ENCODE measurements at places on chromosomes 13 and 19.

- no peak for DNase-seq
Observed at GRCh38 chr19:48171710-48172109, 1.2 kb downstream of the ZSWIM9 start.

DNA sequence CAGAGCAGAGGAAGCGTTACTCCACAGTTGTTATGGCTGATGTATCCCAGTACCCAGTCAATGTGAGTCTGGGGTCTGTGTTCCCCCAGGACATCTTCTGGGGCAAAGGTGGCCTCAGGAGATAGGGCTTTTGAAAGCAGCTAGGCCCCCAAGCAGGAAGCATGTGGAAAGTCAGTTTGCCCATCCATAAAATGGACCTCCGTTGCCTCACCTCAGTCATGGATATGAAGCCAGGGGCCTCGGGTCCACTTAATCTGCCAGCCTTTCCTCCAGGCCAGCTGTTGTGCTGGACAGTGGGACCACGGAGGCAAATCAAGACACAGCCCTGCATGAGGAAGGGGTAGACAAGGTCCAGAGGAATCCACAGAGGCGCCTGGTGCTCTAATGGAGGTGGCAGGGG is 3.3 kb downstream of the EPS8L1 start:
- no peak for DNase-seq

GRCh38 chr19:55256562-55257460 is 2.0 kb downstream of the PPP6R1 start:
- no peak for DNase-seq

- DNase-seq = no peak
Observed at GRCh38 chr13:88800505-88800904, 1129.3 kb downstream of the SLITRK5 start.

- no peak for DNase-seq
Observed at GRCh38 chr19:49637821-49638738, 1.9 kb downstream of the RRAS start.

GRCh38 chr13:39682788-39683187 is 27.3 kb downstream of the COG6 start:
- no peak for DNase-seq

- no peak for DNase-seq
Observed at GRCh38 chr13:36282821-36283432, 14.7 kb downstream of the CCDC169 start.

GRCh38 chr13:26476782-26477142 is 80.7 kb upstream of the WASF3 start:
- no peak for DNase-seq

DNA sequence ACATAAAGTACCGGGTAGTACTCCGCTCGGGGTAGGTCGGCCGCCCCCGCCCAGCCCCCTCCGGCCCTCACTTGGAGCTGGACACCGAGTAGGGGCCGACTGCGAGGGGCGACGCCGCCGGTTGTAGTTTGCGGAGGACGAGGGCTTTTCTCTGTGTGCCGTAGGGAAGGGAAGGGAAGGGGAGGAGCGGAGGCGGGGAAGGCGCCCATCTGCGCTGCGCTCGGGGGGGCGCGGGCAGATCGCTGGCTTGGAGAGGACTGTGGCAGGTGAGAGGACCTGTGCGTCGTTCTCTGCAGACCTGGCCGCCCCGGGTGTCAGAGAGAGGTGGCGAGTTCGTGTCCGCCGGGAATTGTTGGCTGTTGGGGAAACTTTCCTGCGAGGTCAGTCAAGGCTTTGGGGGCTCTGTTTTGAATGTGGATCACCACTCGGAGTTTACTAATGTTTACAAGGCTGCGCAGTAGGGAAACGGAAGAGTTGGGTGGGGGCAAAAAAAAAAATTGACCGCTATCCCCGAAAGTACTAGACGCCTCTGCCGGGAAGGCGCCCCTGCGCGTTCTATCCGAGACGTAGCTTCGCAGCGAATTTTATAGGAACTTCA is 1.4 kb downstream of the ING1 start:
- DNase-seq = no peak

DNA sequence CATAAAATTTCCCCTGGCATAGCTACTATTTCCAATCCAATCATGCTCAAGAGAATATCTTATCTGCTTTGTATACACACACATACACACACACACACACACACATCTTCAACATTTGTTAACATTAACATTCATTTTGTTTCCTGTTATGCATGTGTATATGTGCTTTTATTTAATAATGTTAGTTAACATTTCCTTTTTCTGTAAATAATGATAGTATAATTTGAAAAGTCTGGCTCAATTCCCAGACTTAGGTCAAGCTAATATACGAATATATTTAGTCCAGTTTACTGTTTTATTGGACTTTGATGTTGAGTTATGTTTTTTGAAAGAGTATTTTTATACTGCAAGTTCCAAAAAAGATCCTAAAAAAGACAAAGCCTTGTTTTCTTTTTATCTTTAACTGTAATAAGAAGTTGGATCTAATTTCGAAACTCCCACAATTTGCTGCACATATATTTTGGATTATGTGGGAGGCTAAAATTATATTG is 1072.4 kb downstream of the EFNB2 start:
- DNase-seq = no peak

GRCh38 chr13:60155978-60156377 is 7.8 kb downstream of the DIAPH3 start:
- no peak for DNase-seq

GRCh38 chr13:33069365-33069764 is 53.1 kb downstream of the KL start:
- no peak for DNase-seq

DNA sequence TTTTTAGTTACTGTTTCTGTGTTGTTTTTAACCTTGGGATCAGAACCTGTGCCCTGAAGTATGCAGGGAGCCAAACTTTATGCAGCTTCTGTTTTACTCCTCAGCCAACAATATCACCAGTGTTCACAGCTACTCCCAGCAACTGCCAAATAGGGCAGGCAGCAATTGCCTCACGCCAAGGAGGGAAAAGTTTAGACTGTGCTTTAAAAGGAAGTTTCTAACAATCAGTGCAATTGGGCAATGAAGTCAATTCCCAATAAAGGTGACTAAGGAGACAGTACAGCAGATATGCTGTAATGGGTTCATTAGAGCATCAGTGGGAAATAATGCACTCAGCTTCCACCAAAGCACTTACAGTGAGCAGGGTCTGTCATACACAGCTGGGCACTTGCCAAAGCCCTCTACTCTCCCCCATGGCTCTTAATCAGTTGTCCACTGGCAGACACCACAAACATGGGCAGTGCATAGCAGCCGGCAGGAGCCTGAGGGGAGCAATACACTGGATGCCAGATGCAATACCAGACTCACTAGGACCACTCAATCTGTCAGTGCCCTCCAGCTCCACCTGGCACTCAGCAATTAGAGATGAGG is 19.3 kb downstream of the ENOX1 start:
- DNase-seq = no peak

GRCh38 chr13:99199541-99200431 is 868 bp upstream of the UBAC2 start:
- DNase-seq = no peak

GRCh38 chr13:114082849-114083645 is 49.4 kb downstream of the RASA3 start:
- no peak for DNase-seq

GRCh38 chr13:85709721-85710120 is 89.5 kb downstream of the SLITRK6 start:
- DNase-seq = no peak

DNA sequence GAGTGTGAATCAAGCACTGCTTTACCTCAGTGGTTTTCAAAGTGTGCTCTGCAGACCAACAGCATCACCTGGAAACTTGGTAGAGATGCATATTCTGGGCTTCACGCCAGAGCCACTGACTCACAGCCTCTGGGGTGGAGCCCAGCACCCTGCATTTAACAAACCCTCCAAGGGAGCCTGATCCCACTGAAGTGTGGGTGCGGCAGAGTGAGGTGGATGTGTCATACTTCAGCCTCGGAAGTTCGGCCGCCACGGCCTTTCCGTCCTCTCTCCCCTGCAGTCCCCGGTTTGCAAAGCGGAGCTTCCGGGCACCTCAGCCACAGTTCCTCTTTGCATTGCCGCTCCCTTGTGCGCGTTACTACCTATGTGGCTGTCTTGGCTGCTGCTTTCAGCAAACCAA is 33.3 kb upstream of the MICU2 start:
- DNase-seq = no peak

GRCh38 chr13:50572129-50572528 is 271.4 kb downstream of the DLEU7 start:
- no peak for DNase-seq

DNA sequence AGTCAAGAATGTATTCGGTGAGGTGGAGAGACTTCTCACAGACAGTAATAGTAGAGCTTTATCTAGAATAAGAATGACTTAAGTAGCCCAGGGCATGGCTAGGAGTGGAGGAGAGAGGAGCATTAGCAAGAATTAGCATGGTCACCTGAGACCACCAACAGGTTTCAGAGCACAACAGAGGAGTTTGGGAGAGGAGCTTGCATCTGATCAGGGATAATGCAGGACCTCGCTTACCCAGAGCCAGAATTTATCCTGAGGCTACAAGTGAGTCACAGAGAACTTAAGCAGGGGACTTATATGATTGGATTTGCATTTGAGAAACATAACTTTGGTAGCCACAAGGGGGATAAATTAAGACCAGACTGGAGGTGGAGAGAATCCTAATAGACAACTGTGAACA is 102.1 kb upstream of the FNDC3A start:
- no peak for DNase-seq

DNA sequence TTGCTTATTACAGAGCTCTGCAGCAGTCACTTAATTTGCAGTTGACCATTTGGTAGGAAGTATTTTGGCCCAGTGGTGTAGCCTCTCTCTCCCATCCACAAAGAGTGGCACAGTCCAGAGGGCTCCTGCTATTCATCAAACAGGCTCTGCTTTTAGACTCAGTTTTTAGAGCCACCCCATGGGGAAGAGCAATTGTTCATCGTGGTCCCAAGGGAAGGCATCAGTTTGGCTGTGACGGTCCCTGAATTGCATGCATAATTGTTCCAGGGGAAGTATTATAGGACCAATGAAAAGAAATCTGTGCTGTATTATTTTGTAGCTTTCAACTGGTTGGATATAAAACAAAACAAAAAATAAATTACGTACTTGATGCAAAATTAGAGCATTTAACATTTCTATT is 799.0 kb downstream of the DACH1 start:
- DNase-seq = no peak

- no peak for DNase-seq
Observed at GRCh38 chr13:107574517-107575210, 640.7 kb downstream of the LIG4 start.

GRCh38 chr13:26074706-26075105 is 22.9 kb upstream of the SHISA2 start:
- DNase-seq = no peak

DNA sequence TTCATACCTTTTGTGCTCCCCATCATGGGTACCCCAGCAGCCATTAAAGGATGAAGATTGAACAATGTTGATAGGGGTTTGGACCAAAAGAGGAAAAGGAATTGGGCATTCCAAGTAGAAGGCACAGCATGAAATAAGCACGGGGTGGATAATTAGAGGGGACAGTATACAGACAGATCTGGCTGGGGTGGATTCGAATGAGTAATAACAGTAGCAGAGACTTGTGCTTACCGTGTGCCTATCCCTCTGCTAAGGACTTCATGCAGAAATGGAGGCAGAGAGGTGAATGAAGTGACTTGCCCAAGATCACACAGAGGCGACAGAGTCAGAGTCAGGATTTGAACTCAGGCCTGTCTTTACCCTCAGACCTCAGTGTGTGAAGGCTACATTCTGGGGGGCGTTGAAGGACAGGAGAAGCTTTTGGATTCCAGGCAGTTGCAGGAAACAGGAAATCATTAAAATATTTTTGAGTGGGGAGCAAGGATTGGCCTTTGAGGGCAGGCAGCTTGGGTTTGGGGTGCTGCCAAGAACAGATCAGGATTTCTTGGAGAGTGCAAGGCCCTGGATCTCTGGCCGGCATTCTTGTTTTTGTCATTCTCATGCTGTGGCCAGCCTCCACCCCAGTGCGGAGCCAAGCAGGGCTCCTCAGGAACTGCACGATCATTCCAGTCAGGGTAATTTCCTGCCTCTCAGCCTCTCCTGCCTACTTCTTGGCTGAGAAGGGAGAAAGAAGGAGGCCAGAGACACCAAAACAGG is 18.7 kb downstream of the PAF1 start:
- no peak for DNase-seq

GRCh38 chr13:102128216-102128810 is 273.5 kb downstream of the FGF14 start:
- no peak for DNase-seq

DNA sequence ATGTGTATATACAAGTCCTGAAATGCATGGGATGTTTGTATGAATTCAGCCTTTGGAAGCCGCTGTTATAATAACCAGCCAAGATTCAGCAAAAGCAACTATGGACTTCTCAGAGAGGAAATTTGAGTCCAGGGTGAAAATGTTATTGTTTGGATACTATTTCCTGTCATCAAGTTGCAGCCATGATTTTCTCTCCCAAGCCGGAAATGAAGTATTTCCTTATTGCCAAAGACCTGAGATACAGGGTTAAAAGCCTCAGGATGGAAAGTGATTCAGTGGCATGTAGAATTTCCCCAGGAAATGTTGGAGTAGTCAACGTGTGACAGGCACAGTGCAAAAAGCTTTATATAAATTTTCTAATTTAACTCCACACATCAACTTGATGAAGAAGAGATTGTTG is 133.9 kb downstream of the IRS2 start:
- no peak for DNase-seq

- no peak for DNase-seq
Observed at GRCh38 chr19:7004313-7004931, 16.8 kb downstream of the MBD3L2B start.

DNA sequence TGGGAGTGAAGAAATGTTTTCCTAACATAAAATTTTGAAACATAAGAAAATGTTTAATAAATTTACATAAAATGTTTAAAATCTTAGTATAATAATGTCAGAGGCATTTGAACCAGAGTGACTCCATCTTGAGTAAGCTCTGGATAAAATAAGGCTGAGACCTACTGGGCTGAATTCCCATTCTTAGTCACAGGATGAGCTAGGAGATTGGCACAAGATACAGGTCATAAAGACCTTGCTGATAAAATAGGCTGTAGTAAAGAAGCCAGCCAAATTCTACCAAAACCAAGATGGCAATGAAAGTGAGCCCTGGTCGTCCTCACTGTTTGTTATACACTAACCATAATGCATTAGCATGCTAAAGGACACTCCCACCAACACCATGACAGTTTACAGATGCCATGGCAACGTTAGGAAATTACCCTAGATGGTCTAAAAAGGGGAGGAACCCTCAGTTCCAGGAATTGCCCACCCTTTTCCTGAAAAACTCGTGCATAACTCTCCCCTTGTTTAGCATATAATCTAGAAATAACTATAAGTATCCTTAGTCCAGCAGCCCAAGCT is 1184.0 kb downstream of the UQCRFS1 start:
- no peak for DNase-seq
